ENCODE measurements at places on chromosomes 7 and 10.

DNA sequence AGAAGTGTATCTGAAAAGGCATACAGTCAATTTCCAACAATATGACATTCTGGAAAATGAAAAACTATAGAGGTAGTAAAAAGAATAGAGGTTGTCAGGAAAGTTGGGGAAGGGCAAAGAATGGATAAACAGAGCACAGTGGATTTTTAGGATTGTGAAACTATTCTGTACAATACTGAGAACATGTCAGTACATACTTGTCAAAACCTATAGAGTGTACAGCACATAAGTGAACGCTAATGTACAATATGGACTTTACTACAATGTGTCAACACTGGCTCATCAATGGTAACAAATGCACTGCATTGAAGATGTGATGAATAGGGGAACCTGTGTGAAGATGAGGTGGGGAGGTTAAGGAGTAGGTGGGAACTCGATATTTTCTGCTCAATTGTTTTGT, 483.0 kb upstream of the PFKP start:
- DNase-seq = no peak

DNA sequence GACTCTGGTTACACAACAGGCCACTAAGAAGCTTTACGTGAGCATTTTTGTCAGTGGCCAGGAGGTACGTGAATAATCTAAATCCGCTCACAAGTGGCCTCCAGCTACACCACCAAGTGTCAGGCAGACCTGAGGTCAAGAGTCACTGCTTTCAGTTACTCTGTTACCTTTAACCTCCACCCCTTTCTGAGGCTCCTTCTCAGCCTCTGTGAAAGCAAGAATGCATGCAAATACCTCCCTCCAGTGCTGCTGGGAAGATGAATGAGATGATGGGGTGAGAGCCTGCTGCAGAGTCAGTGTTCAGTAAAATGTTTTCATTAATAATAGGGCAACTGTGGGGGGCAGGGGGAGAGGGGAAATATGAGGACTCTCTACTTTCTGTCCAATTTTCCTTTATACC, 11.2 kb downstream of the DDC start:
- DNase-seq = no peak

DNA sequence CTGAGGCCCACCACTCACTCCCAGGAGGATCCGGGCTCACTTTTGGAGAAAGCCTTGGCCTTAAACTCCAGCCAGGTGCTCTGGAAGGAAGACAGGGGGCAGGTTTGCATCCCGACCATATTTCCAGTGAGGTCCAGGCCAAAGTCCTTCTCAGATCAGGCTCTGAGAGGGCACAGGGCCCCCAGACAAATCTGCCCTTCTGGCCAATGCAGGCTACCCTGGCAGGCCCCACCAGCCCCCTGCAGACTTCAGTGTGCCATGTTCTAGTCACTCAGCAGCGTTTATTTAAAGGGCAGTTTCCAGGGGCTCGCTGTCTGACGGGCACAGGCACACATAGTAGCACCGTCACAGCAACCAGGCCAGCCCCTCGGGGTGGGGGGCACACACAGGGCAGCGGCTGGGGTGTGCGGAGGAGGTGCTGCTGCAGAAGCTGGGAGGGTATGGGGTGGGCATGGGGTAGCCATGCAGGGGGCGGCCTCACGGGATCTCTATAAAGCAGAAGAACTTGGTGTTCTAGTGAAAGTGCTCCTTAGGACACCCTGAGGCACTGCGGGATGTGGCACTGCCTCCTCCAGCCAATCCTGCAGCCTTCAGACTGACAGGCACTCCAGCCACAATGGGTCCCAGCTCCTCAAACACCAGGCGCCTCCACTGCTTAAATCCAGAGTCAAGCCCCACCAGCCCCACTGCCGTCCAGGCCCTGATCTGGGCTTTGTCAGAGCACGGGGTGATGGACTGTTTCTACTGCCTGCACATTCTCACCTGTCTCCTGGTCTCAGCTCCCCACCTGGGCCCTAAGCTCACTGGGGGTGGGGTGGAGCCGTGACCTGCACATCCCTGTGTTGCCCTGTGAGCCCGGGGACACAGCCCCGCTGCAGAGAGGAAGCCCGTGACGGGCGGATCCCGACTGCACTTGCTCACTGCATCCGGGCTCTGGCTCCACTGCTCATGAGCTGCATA, 9.6 kb upstream of the PYROXD2 start:
- no peak for DNase-seq

DNA sequence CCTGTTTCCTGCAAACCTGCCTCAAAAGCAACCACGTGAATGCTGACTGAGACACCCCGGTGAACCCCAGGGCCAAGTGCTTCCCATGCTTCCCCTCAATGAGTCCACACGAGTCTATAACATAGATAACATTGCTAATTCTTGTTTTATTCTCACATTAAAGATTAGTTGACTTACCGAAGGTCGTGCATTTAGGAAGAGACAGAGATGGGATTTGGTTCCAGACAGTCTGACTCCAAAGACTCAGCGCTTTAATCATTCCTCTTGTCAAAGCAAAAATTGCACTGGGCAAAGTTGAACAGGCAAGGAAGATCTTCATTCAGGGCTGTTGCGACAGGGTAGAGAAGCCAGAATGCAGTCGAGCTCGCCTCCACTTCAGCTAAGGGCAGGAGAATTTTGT, 435.6 kb upstream of the C7orf33 start:
- DNase-seq = no peak

GRCh38 chr10:14478604-14479003, 147.9 kb upstream of the FRMD4A start:
- no peak for DNase-seq

Data from cortex of kidney (tissue), 1 donor.